ENCODE measurements at places on chromosomes 4 and X. TPM values are rescaled to one million over a fixed set of nuclear protein-coding genes. Genes with fewer than 3 reads are reported as not detected.

GC gene
- total RNA-seq: not detected

RIPPLY1 gene
- total RNA-seq: 14.6 TPM

ANKRD17 gene
- 77.1 TPM for total RNA-seq

GRCh38 chr4:118866442-118866841, 22.2 kb upstream of the SYNPO2 start:
- DNase-seq: no peak

GRCh38 chr4:9969526-9970398, 51.5 kb downstream of the SLC2A9 start:
- DNase-seq: no peak

- DNase-seq: no peak
Observed at GRCh38 chrX:154731184-154731583, 19.7 kb downstream of the GAB3 start.

GRCh38 chrX:105745863-105746262, 76.5 kb upstream of the NRK start:
- no peak for DNase-seq

GRCh38 chr4:85499573-85499972, 24.6 kb downstream of the ARHGAP24 start:
- no peak for DNase-seq

GRCh38 chrX:155262970-155263754, 1.1 kb downstream of the RAB39B start:
- no peak for DNase-seq

GRCh38 chr4:89724716-89725115, 112.2 kb downstream of the SNCA start:
- no peak for DNase-seq

- no peak for DNase-seq
Observed at GRCh38 chr4:182179751-182180150, 63.5 kb upstream of the TENM3 start.

GRCh38 chrX:72202792-72203401, 21.3 kb downstream of the PIN4 start:
- no peak for DNase-seq

DNA sequence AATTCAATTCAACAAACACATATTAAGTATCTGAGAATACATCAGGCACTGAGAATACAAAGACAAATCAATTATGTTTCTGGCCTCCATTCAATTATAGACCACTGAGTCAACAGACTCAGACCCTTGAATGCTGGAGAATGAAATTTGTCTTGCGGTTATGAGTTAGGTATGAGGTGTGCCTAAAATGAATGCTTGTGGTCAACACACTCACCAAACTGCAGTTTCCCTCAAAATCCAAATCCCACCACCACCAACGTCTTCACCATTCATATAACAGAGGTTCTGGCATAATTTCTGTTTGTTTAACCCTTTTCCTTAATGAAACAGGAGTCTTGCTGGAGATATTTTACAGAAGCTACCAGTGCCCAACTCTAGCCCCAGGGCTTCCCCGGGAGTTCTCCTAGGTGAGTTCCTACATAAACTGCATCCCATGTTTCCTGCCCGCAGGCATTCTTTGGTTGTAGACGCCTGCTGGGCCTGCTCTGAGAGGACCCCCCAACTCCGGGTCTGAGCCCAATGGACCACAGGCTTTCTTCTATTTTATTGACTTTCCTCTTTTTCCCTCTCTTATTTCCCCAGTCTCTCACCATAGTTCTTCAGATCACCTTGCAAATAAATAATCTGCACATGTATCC, 119.2 kb downstream of the DDX53 start:
- no peak for DNase-seq
